Skin of body (tissue), 3 donors: ENCODE measurements at places on chromosomes 1 and 21.

DNA sequence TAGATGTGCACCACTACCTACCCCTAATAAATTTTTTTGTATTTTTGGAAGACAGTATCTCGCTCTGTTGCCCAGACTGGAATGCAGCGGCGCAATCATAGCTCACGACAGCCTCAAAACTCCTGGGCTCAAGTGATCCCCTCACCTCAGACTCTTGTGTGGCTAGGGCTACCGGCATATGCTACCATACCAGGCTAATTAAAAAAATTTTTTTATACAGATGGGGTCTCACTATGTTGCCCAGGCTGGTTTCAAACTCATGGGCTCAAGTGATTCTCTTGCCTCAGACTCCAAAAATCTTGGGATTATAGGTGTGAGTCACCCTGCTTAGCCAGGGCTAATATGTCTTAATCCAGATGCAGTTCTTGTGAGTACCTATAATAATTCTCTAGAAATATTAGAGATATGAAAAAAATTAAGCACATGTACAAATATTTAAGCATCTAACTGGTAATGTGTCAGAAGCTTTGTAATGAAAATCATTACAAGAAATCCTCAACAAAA is 9.5 kb downstream of the SORT1 start:
- no peak for DNase-seq

GRCh38 chr21:38994042-38994441 is 188.3 kb downstream of the ETS2 start:
- DNase-seq, result peak; percentile 43

DNA sequence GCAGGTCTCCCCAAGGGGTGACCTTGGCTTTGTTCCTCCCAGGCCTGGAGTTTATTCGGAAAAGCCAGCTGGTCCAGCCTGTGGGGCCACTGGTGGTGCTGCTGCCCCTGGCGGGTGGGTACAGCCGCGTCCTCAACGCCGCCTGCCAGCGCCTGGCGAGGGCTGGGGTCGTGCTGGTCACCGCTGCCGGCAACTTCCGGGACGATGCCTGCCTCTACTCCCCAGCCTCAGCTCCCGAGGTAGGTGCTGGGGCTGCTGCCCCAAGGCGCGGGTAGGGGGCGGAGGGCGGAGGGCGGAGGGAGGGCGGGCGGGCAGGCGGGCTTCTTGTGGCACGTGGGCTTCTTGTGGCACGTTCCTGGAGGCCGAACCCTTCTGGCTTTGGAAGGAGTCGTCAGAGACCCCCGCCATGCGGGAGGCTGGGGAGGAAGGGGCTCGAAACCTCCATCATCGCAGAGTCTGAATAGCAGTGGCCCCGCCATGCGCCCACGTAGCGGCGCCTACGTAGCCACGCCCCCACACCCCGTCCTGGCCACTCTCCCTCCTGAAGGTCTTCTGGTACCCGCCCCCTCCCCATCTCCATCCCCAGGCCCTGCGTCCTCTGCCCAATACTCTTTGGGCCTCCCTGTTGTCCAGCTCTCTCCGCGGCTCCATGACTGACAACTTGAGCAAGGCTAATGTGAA is 16.7 kb downstream of the PCSK9 start:
- DNase-seq, result no peak

DNA sequence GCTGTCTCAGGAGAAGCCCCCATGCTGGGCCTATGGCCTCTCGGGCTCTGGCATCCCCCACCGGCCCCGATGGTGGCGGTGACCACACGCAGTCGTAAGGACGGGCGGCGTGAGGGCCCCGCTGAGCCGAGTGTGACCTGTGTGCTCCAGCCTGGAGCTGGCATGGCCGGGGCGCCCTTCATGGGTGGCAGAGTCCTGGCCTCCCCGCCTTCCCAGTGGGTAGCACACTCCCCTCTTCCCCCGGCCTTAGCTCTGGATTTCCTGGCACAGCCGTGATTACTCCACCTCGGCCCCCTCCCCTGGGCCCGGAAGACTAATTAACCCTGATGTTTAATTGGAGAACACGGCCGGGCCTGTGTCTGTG is 44.6 kb downstream of the SLX9 start:
- DNase-seq, result no peak
